ENCODE measurements at places on chromosomes 3 and 15.

DNA sequence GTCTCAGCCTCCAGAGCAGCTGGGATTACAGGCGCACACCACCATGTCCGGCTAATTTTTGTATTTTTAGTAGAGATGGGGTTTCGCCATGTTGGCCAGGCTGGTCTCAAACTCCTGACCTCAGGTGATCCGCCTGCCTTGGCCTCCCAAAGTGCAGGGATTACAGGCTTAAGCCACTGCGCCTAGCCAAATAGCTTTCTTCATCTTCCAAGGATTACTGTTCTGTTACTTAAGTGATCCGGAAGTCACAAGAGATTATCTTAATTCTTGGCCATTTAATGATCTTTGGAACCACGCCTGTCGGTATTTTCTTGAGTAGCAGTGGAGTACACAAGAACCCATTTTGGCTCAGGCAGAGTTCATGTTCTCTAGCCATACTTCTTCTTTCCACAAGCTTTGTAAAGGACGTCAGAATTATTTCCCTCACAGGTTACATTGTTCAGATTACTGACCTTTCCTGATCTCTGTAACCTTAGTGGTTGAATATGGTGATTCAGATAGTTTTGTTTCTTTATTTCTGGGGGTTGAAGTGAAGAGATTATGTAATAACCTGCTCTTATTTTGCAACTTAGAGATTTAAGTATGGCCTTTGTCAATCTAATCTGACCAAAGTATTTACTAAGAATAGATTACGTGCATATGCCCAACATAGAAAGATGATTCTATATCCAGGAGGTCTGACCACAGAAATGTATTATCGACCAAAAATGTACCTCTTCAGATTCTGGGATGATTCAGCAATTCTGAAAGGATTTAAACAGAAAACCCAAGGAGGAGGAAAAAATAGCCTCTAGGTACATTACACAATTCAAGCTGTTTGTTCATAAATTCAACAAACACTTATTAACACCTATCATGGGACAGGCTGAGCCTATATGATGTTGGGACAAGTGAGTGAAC, 132.2 kb downstream of the GREM1 start:
- no peak for DNase-seq

DNA sequence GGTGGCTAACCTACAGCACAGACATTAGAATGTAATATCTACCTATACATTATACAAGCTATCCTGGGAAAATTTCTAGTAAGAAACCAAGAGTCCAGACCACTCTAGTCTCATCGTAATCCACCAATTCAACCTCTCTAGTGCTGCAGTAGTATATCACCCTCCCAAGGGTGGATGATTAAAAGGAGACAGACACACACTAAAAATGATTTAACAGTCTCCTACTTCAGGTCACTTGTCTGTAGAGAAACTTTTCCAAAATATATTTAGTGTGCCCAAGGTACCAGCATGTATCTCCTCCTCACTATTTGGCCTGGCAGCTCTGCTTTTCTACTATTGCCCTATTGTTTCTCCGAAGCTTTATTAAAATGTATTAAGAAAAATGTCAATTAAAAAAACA, 45.0 kb downstream of the ZBTB20 start:
- no peak for DNase-seq

DNA sequence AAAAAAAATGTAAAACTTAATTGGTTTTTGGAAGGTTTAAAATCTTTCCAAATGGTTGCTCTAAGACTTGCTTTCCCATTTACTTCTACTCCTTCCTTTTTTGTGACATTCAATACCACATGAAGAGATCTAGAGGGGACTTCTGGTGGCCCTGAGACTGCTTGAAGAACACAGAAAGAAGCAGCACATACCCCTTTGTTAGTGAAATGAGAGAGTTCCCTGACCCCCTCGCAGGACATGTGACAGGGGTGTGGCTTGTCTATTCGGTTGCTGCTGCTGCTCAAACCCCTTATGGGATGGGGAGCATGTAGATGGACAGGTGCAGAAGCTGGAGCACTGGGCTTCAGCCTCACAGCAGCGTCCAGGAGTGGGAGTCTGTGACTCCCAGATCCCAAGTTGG, 71.0 kb downstream of the ZMAT3 start:
- no peak for DNase-seq

DNA sequence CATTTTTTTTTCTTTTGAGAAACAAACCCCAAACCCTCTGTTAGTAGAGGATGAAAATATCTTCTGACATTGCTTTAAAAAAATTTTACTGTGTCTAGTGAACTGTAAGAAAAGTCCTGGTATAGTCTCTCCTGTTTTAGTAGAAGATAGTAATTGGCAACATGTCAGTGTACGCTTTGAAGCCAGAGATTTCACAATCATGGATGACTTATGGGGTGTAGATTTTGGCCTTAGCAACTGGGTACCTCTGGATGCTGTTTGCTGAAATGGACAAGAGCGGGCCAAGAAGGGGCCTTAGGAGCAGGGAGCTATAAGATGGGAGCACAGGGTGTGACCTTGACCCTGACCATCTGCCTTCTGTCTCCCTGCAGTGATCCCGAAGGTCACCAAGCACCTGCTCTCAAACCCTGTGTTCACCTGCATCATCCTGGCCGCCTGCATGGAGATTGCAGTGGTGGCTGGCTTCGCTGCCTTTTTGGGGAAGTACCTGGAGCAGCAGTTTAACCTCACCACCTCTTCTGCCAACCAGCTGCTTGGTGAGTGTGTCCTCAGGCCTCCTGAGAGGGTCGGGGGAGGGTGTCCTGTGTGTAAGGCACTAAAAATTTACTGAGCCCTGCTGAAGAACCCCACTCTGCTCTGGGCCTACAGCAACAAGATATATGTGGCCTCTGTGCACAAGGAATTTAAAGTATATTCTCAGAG, 266.7 kb downstream of the SLCO3A1 start:
- no peak for DNase-seq

DNA sequence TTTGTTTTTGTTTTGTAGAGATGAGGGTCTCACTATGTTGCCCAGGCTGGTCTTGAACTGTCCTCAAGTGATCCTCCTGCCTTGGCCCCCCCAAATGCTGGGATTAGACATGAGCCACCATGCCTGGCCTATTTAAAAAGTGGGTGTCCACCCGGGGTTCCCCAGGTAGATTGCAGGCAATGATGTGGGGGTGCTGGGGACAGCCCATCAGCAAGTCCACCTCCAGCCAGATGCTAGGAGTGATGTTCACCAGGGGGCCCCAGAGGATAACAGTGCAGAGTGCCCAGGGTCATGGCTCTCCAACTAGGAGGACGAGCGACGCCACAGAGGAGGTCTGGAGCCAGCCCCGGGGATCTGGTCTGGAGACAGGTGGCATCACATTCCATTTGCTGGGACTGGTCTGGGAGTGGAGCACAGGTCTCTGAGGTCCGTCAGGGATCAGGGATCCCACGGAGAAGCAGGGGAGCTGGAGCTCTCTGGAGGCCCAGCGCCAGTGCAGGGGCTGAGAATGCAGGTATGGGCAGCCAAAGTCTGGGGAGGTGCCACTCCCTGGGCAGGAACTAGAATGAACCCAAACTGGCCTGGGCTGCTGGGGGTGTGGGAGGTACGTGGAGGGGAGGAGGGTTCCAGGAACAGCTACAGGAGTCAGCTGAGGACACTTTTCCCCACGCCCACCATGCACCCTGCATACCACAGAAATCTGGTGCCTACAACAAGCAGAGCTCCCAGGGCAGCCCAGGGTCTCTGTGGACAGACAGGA, 51.2 kb upstream of the PCSK6 start:
- DNase-seq: no peak

GRCh38 chr3:198081421-198081844, 121.4 kb downstream of the LMLN start:
- no peak for DNase-seq

Data from stimulated activated CD8-positive, alpha-beta memory T cell treated with anti-CD3 and anti-CD28 coated beads, Interleukin-4, amount 100 ng/mL, for 4 hours (primary cell).